ENCODE measurements at places on chromosomes 4 and X. TPM values are rescaled to one million over a fixed set of nuclear protein-coding genes. Genes with fewer than 3 reads are reported as not detected.

DNA sequence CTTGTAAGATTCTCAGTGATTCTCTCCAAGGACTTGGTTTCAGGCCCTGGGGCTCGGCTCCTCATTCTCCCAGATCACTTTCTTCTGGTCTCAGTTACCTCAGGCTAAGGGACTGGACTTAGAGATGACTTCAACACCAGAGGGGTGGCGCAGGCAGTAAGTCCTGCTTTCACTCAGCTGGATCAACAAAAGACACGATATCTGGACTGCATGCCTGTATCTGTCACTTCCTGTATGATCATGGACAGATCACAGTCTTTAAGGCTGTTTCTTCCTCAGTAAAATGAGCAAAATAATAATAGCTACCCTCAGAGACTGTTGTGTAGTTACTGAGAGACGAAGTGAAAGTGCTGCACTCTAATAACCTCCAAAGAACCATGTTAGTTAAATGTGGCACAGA is 19.5 kb upstream of the CXCR3 start:
- H3K36me3 ChIP-seq, result no peaks in the 10 kb centered on the region
- DNase-seq, result no peak
- H3K4me3 ChIP-seq, result no peak overlapping the region

DNA sequence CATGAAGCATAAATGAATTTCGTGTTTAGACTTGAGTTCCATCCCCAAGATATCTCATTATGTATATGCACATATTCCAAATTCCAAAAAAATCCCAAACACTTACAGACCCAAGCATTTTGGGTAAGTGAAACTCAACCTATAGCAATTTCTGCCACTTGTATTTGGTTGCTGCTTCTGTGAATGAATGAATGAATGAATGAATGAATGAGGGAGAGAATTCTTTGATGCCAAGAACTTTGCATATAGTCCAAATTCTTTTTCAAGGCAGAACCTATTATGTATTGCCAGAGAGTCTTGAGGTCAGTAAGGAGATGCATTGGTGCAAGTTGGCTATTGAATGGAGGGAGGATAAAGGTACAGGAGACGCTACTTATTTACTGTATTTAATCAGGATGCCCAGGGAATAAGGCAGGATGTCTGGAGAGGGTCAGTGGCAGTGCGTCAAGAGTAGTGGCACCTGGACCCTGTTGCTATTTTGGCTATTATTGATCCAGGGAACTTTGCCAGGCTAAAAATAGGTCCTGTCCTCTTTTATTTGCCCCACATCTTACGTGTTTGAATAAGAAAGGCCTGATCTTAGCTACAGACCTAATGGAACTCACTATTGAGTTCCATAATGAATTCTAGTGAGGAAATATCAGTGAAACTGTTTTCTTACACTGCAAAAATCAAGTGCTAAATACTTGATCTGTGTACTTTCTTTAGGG is 33.9 kb downstream of the ANAPC4 start:
- H3K27ac ChIP-seq, result no peak overlapping the region
- H3K36me3 ChIP-seq, result peaks cover 100% of the 10 kb centered on the region
- DNase-seq, result no peak
- no peaks in the 10 kb centered on the region for H3K4me1 ChIP-seq

DNA sequence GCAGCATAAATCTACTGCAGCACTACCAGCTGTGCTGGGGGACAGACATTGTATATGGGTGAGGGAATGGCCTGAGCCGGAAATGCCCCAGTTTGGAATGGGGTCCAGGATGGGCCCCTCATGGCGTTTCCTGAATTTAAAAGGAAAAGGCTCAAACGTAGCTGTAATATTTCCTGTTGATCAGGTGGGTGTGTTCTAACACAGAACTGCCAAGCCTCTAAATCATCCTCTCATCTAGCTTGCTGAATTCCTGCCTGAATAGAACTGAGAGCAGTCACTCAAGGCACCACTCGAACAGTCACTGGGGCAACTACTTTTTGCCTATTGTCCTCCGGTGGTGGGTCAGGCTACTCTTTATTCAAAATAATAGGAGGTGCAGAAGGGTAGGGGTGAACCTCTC is 28.7 kb downstream of the ADH6 start:
- no peaks in the 10 kb centered on the region for H3K27me3 ChIP-seq
- no peak overlapping the region for H3K4me3 ChIP-seq
- no peaks in the 10 kb centered on the region for H3K36me3 ChIP-seq
- DNase-seq, result no peak
- H3K27ac ChIP-seq, result no peak overlapping the region

DNA sequence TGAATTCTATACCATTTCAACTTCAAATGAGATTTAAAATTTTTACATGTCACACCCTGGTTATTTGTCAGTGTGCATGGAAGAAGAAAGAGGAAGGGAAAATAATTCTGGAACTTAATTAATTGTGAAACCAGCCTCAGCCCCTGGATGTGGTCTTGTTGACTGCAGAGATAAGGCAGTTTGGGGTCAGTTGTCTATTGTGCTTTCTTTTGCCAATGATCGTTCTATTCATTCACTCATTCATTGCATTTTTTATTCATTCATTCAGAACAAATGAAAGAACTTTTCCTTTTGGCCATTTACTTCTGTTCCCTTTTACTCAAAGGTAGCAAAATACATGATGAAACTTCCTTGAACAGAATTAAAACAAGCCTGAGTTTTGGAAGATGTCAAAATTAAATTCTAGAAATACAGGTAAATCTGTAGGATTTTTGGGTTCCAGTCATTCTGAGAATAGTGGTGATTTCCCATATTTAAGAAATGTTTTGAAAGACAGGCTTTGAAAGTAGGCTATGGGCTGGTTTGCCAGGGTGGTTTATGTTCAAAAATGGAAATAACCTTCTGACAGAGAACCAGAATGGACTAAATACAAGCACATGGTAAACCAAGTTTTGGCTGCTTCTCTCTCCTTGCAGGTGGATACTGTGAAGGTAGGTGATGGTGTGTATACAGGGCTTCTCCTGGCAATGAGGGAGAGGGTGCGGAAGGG is 35.7 kb downstream of the PARM1 start:
- no peaks in the 10 kb centered on the region for H3K4me1 ChIP-seq
- H3K27ac ChIP-seq, result no peak overlapping the region
- no peak for DNase-seq
- no peaks in the 10 kb centered on the region for H3K36me3 ChIP-seq
- no peak overlapping the region for H3K4me3 ChIP-seq

The CFAP299 gene
- 31.6 TPM for total RNA-seq
